CD4-positive, alpha-beta T cell treated with Interleukin-15 for 1 hour (primary cell): ENCODE measurements at places on chromosomes 3 and 15.

- no peak for DNase-seq
These were observed 109.5 kb downstream of the VGLL4 start for GRCh38 chr3:11534011-11534792.

DNA sequence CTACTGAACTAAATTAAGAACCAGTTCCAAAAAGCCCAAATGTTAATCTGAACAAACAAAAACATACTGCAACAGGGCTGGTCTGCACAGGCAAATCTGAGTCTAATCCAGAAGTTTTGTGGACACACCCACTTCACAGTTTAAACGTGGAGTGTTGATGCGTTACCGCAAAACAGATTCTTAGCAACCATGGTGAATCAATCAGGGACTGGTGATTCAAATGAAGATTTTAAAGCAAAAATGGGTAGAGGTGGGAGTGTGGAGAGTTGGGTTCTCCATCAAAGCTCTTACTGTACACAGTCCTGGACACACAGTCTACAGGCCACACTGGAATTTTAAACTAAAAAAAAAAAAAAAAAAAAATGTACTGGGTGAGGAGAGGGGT lies 5.2 kb downstream of the ANXA2 start:
- DNase-seq: no peak

GRCh38 chr3:124459678-124460077 lies 270.6 kb upstream of the UMPS start:
- no peak for DNase-seq

GRCh38 chr15:40016224-40016865 lies 22.6 kb downstream of the SRP14 start:
- DNase-seq: no peak
